ENCODE measurements at places on chromosomes 5 and 9. TPM values are rescaled to one million over a fixed set of nuclear protein-coding genes. Genes with fewer than 3 reads are reported as not detected.

GRCh38 chr5:167219298-167219697, 1072.1 kb upstream of the WWC1 start:
- no peak for DNase-seq

- no peak for DNase-seq
Observed at GRCh38 chr5:77305222-77305846, 94.9 kb downstream of the PDE8B start.

DNA sequence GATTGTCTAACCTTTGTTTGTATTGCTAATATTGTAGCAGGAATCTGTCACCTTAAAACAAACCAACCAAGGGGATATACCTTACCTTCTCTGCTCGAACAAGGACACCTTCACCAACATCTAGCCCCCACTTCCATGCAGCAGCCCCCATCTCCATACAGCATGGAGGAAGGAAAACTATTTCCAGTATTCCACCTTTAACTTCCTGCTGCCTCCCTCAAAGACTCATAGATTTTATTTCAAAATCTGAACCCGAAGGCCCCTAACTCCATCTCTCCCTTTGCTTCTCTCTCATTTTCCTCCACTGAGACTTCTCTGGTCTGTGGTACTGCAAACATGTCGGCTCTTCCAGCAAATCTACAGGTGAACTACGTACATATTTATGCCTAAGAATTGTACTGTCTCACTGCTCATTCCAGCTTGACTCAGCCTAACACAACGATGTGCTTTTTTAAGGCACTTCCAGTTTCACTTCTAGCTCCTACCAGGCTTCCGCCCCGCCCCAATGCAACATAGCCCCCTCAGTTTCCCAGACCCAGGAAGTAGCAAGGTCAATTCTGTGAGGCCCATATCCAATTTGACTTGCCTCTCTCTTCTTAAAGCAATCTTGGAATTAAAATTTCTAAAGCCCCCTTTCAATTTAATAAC, 70.7 kb upstream of the RNF38 start:
- DNase-seq: no peak

DNA sequence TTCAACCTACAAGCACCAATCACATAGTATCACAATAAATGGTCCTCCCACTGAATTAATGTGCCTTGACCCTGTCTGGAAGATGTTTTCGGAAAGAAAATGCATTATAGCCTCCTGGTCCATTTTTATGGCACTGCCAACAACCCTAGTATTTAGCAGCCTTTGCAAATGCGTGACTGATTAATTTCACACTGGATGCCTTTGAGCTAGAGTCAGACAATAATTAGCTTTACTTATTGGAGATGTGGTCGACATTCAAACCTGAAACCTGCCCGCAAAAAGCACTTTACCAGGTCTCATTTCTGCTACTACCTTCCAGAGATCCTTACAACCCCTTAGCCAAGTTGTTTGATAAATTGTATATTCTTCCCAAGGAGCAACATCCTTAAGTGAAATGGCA, 119.3 kb upstream of the DPYSL3 start:
- no peak for DNase-seq

Gene ADAMTS13
- total RNA-seq: 27.7 TPM

DNA sequence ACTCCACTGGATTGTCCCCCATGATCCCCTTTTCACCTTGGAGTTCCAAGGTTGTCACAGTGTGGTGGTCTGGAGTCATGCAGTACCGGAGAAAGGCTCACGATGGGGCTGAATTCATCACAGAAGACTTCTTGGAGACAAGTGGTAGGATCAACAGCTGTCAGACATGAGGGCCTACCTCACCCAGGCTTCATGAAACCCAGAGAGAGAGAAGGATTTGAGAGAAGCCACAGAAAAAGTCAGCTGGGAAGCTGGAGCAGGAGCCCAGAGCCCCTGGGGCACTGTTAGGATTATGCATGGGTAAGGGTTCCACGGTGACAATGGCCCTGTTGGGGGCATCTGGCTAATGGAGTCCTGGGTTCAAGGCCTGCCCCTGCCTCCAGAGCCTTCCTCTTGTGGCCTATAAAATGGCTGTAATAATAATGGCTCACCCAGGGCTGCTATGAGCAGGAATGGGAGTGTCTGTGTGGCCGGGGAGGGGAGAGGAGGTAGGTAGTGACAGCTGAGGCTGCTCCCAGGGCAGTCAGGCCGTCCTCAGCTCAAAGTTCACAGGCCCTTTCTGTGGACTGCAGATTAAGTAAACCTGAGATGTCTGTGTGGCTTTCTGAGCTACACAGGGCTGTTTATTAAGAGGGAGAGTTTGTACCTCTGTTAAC, 910 bp downstream of the TRIM14 start:
- DNase-seq: peak; percentile 84

- DNase-seq: no peak
Observed at GRCh38 chr9:21244836-21245235, 5.0 kb upstream of the IFNA14 start.

Gene TRIM41
- total RNA-seq: 13.3 TPM

Gene SPATA31D1
- total RNA-seq: not detected

Gene TMEM215
- not detected for total RNA-seq

DNA sequence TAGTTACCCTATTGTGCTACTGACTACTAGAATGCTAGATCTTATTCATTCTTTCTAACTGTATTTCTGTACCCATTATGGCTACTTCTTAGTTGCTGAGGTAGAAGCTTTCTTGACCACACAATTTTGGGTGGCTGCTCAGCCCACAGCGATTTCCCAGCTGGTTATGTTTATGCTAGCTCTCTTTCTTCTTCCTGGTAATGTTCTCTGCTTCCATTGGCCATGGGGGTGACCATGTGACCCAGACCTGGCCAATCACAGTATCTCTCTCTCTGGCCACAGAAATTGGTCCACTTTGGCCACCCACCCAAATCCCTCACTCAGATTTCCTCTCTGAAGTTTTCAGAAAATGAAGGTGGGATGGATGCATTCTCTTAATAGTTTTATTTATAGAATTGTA, 427.9 kb upstream of the CLINT1 start:
- DNase-seq: no peak

DNA sequence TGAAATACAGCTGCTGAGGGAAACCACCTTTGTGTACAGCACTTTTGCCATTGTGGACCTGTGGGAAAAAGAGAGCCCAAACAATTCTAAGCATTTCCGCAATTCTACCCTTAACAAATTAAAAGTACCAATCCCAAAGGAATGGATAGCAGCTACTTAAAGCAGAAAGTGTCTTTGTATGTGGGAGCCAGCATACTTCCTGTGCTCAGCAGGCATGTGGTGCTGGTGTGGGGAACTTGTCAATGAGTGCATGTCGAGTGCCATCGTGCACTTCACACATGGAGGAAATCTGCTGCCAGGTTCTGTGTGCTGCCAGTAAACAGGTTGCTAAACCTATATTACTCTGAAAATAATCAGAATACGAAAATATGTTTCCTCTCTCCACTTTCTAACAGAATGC, 399.0 kb downstream of the LRRC70 start:
- DNase-seq: no peak
